Stimulated activated CD4-positive, alpha-beta T cell treated with anti-CD3 and anti-CD28 coated beads, Interleukin-15, amount 100 ng/mL, for 1 hour (primary cell): ENCODE measurements at places on chromosomes 5 and 9.

- DNase-seq, result no peak
Observed at GRCh38 chr9:131992906-131993657, 86.6 kb downstream of the MED27 start.

- DNase-seq, result no peak
Observed at GRCh38 chr5:172145870-172146747, 41.9 kb downstream of the STK10 start.

- DNase-seq, result peak; percentile 39
Observed at GRCh38 chr5:35777358-35778087, 79.2 kb upstream of the IL7R start.

DNA sequence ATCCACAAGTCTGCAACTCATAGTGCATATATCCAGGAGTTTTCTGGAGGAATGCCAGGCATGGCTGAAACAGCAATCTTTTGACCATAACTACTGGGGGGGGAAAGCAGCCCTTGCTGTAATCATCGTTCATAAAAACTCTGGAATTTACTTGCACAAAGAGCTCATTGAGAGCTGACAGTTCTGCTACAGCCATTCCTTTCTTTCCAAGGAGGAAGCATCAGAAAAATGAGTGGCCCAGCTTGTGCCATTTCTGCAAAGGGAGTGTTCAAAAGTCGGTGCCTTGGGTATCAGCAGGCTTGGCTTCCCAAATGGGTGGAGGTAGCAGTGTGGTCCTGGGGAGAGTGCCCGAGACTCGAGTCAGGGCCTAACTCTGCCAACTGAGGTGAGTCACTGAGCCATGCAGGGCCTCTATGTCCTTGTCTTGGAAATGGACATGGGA lies 101.5 kb downstream of the GCNT1 start:
- no peak for DNase-seq

- no peak for DNase-seq
Observed at GRCh38 chr9:21506626-21507482, 24.7 kb upstream of the IFNE start.

GRCh38 chr9:111985315-111985714 lies 88.7 kb downstream of the UGCG start:
- no peak for DNase-seq
